ENCODE measurements at places on chromosomes 6 and 20. TPM values are rescaled to one million over a fixed set of nuclear protein-coding genes. Genes with fewer than 3 reads are reported as not detected.
A peak's percentile ranks its signal among the peaks of the same experiment; 100 is the strongest.

The FHL5 gene
- 4.4 TPM for total RNA-seq

The PLA2G7 gene
- 0.46 TPM for total RNA-seq

The GPR63 gene
- total RNA-seq: 1.8 TPM

- no peak for DNase-seq
These were observed 158.8 kb downstream of the CDH26 start for GRCh38 chr20:60117065-60117464.

- DNase-seq: no peak
These were observed 126.2 kb downstream of the FOXO3 start for GRCh38 chr6:108686896-108687295.

DNA sequence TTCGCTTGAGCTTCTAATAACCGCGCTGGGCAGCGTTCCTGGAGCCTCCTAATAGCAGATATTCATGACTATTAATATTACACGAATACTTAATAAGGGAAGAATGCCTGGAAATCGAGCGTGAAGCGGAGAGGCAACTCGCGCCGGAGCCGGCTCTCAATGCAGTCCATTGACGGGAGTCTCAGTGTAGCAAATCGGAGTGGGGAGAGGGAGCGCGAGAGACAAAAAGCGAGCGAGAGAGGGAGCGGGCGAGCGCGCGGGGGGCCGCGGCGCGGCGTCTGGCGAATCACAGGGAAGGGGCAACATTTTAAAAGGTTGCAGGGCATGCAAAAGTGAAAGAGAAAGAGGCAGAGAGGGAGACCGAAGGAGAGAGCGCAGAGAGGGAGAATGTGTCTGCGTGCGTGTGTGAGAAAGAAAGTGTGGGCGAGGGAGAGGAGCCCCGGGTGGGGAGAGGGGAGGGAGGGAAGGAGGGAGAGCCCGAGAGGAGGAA is 2.9 kb downstream of the TFAP2A start:
- no peak for DNase-seq

DNA sequence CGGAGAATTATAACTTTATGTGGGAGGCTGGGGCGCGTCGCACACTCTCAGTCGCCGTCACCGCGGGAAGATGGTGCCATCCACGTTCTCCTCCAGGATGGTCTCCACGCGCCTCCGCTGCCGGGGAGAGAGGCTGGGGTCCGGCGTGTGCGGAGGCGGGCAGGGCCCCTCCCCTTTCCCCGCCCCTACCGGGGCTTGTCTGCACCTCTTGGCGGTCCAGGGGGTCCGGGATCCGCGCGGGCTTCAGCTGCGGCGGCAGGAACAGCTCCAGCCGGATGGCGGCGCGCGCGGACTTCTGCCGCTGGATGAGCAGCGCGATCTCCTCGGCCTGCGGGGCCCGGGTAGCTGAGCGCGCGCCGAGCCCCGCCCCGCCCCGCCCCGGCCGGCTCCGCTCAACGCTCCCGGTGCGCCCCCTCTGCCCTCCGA is 807 bp downstream of the LKAAEAR1 start:
- DNase-seq: peak; percentile 92

DNA sequence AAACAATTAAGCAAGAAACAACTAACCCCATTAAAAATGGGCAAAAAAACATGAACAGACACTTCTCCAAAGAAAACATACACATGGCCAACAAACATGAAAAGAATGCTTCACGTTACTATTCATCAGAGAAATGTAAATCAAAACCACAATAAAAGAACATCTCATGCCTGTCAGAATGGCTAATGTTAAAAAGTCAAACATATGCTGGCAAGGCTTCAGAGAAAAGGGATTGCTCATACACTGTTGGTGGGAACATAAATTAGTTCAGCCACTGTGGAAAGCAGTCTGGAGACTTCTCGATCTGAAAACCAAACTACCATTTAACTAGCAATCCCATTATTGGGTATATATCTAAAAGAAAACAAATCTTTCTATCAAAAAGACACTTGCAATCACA is 217.5 kb downstream of the TINAG start:
- no peak for DNase-seq

DNA sequence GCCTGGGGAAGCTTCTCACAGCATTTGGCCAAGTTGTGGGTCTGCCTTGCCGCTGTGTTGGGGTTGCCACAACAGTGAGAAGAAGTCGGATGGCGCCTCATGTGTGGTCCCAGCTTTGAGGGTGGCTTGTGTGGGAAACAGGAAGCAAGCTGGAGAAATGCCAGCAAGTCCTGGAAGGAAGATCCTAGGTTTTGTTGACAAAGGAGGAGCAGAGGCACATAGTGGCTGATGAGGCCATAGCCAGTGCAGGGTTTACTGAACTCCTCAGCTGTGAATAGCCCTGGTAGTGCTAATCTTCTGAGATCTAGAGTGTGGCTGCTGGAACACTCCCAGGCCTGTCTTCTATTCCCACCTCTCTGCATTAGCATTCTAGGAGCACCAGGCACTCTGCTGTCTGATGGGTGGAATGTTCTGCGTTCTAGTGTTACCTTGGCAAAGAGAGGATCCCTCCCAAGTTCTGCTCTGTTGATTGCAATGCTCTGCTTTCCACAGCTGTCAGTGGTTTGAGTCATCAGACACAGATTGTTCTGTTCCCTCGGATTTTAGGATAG is 25.2 kb downstream of the SNPH start:
- peak; percentile 50 for DNase-seq
